Glutamatergic neuron (in vitro differentiated cells): ENCODE measurements at places on chromosomes 6 and 20.

GRCh38 chr6:123016431-123017103 lies 20.5 kb downstream of the CLVS2 start:
- H3K4me1 ChIP-seq = peaks cover 26% of the 10 kb centered on the region
- no peaks in the 10 kb centered on the region for H3K27me3 ChIP-seq
- peak; percentile 33 for DNase-seq

GRCh38 chr20:20343932-20344331 lies 24.0 kb upstream of the INSM1 start:
- peaks cover 2% of the 10 kb centered on the region for H3K27me3 ChIP-seq
- no peak for DNase-seq
- H3K27ac ChIP-seq = no peak overlapping the region
- H3K4me1 ChIP-seq = peaks cover 5% of the 10 kb centered on the region
- peaks cover 16% of the 10 kb centered on the region for H3K36me3 ChIP-seq

GRCh38 chr6:145015739-145016558 lies 719.4 kb downstream of the EPM2A start:
- no peak for DNase-seq
- no peak overlapping the region for H3K4me3 ChIP-seq
- no peaks in the 10 kb centered on the region for H3K36me3 ChIP-seq
- H3K27me3 ChIP-seq = peaks cover 2% of the 10 kb centered on the region

DNA sequence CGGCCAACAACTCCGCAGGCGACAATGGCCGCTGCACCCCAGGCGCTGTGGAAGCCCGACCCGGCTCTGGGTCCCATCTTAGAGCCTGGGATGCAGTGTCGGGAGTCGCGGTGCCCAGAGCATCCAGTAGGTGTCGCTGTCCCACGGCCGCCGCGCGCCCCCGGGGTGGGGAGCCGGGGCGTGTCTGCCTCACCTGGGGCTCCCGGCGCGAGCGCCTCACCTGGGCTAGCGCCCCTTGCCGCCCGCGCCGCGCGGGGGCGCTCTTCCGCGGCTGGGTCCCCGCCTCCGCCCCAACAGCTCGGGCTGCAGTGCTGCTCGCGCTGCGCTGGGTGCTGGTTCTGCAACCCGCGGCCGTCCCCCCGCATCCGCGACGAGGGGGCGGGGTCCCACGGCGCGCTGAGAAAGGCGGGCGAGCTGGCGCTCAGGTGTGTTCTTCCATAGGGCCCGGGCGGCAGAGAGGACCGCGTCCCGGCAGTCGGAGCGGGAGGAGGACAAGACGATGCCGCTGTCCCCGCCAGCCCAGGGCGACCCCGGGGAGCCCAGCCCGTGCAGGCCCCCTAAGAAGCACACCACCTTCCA lies at the start of gene CRYBG1:
Gene CRYBG1 (plus strand): TSS at position 308 of the 579 bp plus-strand sequence. CDS start 192 bp downstream, at position 500.
- no peak within 1 kb of the TSS for H3K27ac ChIP-seq
- H3K36me3 ChIP-seq = no peaks in the 10 kb centered on the region
- H3K27me3 ChIP-seq = peaks cover 12% of the 10 kb centered on the region
- peaks cover 4% of the 10 kb centered on the region for H3K4me1 ChIP-seq

DNA sequence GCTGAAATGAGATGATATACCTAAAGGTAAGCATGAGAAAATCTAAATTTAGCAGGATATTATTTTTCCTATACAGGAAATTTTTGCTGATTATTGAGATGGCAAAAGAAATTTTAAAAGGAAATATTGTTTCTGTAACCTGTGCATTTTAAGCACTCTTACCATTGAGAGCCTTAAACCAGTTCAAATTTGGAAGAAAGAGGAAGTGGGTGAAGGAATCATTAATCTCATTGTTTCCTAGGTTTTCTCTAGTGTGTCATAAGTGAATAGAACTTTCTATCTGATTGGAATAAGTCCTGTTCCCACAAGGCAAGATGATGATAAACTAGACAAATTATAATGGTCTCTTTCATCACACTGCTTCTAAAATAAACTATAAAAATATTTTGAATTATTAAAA lies 22.4 kb upstream of the FKBP1C start:
- H3K27me3 ChIP-seq = no peaks in the 10 kb centered on the region
- DNase-seq = no peak
- H3K4me1 ChIP-seq = no peaks in the 10 kb centered on the region
- H3K4me3 ChIP-seq = no peak overlapping the region
- no peaks in the 10 kb centered on the region for H3K36me3 ChIP-seq

GRCh38 chr20:58597249-58597891 lies 53.7 kb upstream of the STX16 start:
- H3K36me3 ChIP-seq = peaks cover 3% of the 10 kb centered on the region
- H3K4me3 ChIP-seq = peak overlapping the region; percentile 60
- DNase-seq = no peak
- no peaks in the 10 kb centered on the region for H3K27me3 ChIP-seq
- H3K4me1 ChIP-seq = peaks cover 12% of the 10 kb centered on the region

- H3K27ac ChIP-seq = no peak overlapping the region
- H3K27me3 ChIP-seq = no peaks in the 10 kb centered on the region
- DNase-seq = no peak
- H3K4me3 ChIP-seq = no peak overlapping the region
- H3K4me1 ChIP-seq = no peaks in the 10 kb centered on the region
Measured at GRCh38 chr20:24032400-24032898, 43.9 kb upstream of the GGTLC1 start.

GRCh38 chr6:151900256-151900655 lies 92.8 kb downstream of the ESR1 start:
- H3K27me3 ChIP-seq = no peaks in the 10 kb centered on the region
- peaks cover 9% of the 10 kb centered on the region for H3K36me3 ChIP-seq
- no peaks in the 10 kb centered on the region for H3K4me1 ChIP-seq
- no peak for DNase-seq
- H3K4me3 ChIP-seq = no peak overlapping the region

DNA sequence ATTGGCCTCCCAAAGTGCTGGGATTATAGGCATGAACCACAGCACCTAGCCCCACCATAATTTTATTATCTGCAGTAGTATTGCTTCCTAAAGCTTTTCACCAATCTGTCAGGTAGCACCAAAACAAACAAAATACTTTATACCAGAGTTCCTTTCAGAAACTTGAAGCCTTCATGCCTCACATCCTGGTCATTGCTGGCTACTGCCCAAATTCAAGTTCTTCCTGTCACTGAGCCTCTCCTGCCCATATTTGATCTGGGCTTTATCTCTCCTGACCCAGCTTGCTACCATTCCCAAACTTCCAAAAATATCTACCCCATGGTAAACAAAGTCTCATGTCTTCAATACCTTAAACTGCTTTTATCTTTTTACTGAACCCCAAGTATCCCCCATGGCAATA lies 34.9 kb upstream of the DST start:
- H3K36me3 ChIP-seq = peaks cover 5% of the 10 kb centered on the region
- DNase-seq = no peak
- H3K27me3 ChIP-seq = no peaks in the 10 kb centered on the region
- H3K27ac ChIP-seq = no peak overlapping the region
